H9 (cell line): ENCODE measurements at places on chromosomes 7 and 10.

- DNase-seq: no peak
These were observed 6.9 kb upstream of the CALHM1 start for GRCh38 chr10:103465411-103466179.

- DNase-seq: no peak
These were observed 481.5 kb upstream of the AKR1E2 start for GRCh38 chr10:4344492-4344994.

DNA sequence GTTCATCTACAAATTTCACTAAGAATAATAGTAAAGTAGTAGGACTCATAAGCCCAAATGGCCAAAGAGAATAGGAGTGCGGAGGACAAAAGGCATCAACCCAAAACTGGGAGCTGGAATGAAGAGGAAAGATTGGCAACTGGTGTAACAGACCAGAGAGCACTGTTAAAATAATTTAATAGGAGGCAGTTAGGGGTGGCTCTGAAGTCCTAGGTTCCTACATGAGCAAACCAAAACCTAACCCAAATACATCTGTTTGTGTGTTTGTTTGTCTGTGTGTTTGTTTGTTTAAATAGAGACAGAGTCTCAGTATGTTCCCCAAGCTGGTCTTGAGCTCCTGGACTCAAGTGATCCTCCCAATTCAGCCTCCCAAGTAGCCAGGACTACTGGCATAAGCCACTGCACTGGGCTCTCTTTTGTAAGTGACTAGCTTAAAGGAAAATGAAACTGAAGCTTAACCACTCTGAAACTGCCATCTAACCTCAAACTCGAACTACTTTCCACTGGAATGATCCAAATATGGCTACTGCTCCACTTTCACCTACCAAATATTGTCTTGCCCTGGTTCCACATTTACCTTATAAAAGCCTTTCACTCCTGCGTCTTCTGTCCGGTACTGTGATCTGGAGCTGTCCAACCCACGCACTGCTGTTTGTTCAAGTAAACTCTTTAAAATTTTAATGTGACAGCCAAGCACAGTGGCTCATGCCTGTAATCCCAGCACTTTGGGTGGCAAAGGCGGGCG, 94.9 kb downstream of the AKR1D1 start:
- no peak for DNase-seq

DNA sequence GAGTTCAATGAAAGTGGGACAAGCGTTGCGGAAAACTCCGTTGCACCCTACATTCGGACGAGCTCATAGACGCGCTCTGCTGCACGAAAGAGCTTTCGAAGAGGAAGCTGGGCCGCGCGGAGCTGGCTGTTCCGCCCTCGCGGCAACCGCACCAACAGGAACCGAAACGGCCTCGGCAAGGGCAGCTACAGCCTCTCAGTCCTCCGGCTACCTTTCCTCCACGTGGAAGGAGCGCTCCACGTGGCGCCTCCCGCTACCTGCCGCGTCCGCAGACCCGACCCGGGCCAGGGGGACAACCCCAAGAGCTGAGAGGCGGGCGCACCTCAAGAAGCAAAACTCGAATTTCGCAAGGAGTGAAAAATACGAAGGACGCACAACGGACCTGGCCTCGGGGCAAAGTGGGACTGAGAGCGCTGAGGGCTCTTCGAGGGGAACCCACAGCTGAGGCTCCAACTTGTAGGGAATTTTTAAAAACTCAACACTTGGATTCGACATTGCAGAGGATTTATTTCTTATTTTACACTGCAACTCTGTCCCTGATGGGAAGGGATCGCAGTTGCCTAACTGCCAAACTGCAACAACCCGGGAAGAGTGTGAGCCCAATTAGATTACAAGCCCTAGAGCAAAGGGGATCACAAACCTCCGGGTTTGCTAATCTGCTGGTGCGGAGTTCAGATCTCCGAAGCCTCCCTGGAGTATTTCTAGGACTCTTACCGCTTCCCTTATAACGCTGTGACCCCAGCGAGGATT, 1.4 kb downstream of the HPSE2 start:
- DNase-seq: peak; percentile 64

DNA sequence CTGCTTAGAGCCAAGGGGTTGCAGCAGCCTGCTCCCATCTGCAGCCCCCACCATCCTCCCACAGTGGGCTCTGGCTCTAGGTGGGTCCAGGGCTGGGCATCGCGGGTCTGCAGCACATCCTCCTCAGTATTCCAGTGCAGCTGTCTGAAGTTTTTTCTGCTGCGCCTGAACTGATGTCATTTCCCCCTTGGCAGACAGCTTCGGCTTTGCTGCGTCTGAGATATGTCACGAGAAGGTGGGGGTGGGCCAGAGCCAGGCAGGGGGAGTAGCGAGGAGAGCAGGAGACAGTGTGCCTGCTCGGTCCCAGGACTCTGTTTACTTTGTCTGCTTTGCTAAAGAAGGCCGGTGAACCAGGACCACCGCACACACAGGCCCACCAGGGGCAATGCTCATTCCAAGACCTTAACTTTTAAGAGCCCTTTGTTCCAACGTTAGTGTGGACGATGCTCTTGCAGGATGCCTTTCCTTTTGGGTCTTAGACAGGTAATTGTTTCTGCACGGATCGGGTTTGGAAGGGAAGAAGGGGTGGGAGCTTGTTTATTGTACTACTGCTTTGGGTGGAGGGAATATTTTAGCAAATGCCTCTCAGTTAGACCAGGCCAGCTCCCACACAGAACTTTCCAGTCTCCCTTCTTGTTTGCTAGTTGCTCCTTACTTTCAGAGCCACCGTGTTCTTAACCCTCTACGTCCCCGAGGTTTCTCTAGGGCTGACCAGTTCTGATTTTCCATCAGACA, 32.4 kb downstream of the WBP1L start:
- peak; percentile 43 for DNase-seq

DNA sequence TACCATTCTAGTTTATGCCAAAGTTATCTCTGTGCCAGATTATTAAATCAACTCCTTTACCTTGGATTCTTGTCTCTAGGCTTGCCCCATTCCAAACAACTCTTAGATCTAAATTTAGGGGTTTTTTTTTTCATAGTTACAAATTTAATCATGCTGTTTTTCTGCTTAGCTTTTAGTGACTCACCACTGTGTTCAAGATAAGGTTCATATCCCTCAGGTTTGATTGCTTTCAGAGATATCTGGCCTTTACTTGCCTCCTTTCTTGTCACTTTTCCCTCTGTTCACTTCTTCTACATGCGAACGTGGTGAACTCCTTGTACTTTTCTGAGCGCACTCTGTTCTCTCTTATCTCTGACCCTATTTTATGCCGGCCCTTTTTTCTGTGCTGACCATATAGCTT, 78.2 kb downstream of the VPS50 start:
- DNase-seq: no peak

GRCh38 chr10:70147259-70147625, 742 bp upstream of the TYSND1 start:
- DNase-seq: no peak

DNA sequence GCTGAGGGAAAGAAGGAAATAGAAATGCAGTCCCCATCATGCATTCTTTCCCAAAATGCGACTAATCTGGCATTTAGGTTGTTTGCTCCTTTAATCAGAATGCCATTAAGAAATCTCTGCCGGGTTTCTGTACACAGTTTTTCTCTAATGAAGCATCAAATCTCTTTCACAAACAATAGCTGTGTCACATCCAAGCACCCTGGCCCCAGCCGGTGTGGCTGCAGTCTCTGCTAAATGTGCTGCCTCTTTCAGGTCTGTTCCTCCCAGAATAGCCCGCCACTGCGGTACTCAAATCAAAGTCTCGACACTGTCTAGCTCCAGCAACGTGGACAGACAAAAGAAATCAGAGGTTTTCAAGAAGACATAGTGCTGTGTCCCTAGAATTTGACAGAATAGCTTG, 343.8 kb downstream of the KCNMA1 start:
- DNase-seq: no peak

DNA sequence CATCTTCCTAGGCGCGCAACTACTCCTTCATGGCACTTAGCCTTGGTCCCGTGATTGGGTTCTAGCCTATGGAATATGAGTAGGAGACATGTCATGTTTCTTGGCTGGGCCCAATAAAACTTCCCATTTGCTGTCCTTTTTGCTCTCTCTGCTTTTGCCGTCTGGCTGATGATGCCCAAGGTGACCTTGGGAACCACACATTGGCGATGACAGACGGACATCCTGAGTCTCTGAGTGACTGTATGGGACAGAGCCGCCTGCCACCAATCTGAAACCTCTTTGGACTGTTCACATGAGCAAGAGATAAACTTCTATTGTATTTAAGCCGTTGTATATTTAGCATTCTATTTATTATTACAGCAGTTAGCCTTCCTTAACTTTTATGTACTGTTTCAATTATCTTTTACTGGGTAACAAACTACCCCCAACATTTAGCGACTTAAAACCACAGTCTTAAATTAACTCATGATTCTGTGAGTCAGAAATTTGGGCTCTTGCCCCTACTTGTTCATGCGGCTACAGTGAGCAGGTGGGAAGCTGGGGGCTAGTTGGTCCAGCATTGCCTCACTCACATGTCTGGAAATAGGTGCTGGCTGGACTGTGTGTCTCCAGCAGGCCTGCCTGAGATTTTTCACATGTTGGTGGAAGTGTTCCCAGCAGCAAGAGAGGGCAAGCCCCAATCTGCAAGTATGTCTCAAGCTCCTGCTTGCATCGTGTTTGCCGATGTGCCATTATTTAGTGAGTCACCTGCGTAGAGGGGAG, 71.7 kb downstream of the NOD1 start:
- DNase-seq: no peak

- DNase-seq: peak; percentile 31
These were observed 192.2 kb upstream of the RHOBTB1 start for GRCh38 chr10:61136139-61136538.

DNA sequence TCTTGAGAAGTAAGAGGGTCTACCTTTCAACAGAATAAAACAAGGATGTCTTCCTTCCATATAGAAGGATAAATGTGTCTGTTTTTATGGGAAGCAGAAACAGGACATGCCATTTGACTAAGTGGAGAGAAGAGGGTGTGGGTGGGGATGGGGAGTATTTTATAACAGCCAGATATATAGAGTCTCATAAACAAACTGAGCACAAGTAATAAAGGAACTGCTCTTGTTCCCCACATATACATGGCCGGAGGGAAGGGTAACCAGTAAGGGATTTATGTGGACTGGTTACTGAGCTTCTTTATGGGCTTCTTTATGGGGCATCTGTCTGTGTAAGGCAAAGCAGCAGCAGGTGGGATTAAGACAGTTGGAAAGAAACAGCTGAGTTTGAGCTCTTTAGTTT, 558.1 kb downstream of the REEP3 start:
- DNase-seq: no peak

DNA sequence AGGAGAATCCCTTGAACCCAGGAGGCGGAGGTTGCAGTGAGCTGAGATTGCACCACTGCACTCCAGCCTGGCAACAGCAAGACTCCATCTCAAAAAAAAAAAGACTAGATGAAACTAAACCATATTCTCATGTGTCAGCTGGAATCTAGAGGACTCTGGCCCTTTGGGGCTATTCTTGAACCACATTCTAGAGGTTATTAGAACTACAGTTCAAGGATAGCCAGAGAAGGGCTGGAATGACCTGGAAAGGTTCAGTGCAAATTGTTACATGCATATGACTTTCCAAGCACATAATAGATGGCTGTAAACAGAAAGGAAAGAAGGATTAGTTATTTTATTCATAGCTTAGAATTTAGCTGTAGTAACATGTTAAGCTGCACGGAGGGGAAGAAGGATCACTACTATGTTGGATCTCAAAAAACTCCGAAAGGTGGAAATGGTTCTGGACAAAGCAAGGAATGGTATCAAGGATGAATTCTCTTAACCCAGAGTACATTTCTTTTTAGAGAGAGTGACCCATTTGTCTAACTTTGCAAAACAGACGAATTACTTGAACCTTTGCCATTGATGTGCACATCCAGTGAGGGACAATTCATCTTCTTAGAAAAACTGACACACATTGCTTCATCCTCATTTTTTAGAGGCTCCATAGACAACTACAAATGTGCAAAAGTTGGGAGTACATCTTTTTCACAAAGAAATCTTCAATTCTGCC, 124.0 kb upstream of the SAMD8 start:
- DNase-seq: no peak
